CD14-positive monocyte (primary cell): ENCODE measurements at places on chromosomes 7 and 10.

DNA sequence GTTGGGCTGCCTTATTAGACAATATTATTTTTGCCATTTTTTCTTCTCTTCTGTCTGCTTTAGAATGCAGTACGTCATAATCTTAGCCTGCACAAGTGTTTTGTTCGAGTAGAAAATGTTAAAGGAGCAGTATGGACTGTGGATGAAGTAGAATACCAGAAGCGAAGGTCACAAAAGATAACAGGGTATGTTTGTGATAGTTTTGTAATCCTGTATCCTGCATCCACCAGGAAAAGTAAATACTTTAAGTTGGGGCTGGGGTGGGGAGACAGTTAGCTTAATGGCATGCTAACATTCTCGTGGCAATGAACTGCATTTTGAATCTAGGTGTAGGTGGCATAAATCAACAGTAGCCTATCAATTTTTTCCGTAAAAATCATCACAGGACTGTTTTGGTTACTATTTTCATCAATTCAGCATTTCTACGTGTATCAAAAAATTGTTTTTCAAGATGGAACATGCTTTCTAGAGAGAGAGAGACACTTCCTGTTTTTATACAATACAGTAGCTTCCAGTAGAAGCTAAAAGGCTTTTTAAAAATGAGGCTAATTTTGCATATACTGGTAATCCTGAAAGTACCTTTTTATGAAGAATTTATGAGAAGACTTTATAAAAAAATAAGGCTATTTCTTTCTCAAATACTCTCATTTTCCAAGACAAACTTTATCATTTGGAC is 247.5 kb downstream of the FOXP2 start:
- DNase-seq = no peak

- no peak for DNase-seq
Observed at GRCh38 chr7:125127304-125127703, 197.7 kb upstream of the POT1 start.

GRCh38 chr10:101364721-101365120 is 10.8 kb downstream of the BTRC start:
- no peak for DNase-seq

- no peak for DNase-seq
Observed at GRCh38 chr7:115273139-115273772, 351.4 kb downstream of the MDFIC start.
